ENCODE measurements at places on chromosomes 6 and 20.

DNA sequence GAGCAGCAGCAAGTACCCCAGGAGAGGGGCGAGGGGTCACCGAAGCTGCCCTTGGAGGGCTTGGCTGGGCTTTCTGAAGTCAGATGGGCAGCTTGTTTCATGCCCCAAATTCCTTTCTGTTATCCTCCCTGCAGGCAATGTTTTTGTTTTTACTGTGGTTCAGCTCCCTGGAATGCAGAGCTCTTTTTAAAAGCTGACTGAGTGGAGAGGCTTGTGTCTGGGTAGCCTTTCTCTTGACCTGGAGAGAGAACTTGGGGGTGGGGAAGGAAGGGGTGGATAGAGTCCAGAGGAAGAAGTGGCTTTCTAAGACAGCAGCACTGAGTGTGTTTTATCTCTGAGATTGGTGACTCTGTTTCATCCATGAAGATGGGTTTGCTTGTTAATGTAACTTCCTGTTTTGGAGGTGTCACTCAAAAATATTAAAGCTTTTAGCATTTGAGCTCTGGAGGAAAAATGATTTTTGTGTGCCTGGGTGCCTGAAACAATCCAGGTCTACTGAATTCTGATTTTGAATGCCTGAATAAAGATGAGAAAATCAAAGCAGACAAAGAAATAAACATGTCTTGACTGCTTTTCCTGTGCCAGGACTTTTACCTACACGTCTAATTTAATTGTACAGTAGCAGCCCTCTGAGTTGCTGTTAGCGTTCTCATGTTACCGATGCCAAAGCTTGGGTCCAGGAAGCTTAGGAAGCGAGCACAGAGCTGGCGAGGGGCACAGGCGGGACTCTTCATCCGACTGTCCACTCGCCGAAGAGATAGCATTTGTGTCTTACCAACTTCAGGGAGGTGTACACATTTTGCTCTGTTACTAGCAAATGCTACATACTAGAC, 78.2 kb upstream of the EEF1E1 start:
- peak; percentile 80 for DNase-seq

DNA sequence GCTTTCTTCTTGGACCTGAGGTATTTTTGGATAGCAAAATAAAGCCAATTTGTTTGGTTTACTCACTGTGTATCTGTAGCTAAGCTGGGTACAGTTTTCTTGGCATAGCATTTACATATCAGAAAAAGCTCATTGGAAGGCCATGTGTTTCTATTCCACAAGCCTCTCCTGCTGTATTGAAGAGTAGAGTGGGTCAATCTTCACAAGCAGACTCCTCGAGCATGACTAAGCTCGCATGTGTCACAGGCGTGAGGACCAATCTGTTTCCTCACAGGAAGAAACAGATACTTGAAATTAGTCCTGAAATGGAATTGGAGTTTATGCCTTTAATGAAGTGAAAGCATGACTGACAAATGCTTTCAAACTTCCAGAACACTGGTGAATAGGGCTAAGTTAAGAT, 1279.0 kb upstream of the MAP3K7 start:
- no peak for DNase-seq

GRCh38 chr6:27593200-27593818, 120.4 kb upstream of the ZNF184 start:
- DNase-seq, result no peak

- DNase-seq, result no peak
Observed at GRCh38 chr6:21067521-21067920, 526.0 kb upstream of the SOX4 start.

DNA sequence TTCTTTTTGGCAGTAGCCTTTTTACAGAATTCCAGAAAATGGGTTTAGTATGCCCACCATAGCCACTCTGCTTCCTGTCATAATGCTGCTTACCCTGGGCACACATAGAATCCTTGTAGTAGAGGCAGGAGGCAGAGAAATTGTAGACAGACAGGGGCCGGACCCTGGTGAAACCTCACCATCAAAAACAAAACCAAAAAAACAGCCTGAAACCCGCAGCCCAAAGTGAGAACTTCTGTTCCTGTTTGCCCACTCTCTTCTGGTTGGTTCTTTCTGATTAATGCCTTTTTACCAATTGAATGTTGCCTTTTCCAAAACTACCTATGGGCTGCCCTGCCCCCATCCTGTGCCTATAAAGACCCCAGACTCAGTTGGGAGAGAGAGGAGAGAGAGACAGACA, 188.2 kb downstream of the CDKAL1 start:
- DNase-seq, result no peak

GRCh38 chr6:327538-328116, 35.3 kb downstream of the DUSP22 start:
- peak; percentile 16 for DNase-seq

Data from GM04503 (cell line).